Suprapubic skin (tissue), 4 donors: ENCODE measurements at places on chromosomes 5 and 9.

DNA sequence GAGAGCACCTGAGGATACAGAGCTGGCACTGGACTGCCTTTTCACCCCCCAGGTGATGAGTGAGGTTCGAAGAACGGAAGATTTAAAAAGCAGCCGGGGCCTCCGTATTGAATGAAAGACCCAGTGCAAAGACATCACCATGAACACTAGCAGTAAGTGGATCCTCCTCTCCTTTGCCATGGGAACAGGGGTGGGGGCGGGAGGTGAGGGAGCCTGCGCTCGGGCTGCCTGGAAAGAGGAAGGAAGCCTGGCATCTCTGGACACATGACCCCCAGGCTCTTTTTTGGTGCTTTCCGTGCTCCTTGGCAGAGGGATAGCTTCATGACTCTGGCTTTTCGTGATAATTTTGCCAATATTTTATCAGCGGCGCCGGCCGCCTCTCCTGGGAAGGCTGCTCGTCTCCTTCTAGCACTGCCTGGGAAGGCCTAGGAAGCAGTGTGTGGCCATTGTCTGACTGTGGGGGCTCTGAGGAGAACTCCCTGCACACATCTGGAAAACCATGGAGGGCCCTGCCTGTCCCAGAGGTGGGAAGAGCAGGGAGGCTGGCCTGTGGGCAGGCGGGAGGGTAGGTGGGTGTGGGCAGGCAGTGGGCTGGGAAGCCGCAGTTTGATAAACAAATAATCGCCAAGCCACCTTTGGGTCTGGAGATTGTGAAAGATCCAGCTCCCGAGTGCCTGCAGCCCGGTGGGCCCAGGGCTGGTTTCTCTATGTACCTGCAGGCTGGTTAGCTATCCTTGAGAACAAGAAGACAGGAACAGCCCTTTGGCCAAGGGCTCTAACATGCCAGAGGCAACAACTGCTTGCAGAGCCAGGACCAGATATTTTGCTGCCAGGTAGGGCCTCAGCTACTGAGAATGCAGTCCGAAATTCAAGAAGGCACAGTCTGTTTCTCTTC, 911 bp downstream of the ABLIM3 start:
- no peak for DNase-seq

GRCh38 chr5:59446356-59446755, 447.2 kb downstream of the PDE4D start:
- no peak for DNase-seq

DNA sequence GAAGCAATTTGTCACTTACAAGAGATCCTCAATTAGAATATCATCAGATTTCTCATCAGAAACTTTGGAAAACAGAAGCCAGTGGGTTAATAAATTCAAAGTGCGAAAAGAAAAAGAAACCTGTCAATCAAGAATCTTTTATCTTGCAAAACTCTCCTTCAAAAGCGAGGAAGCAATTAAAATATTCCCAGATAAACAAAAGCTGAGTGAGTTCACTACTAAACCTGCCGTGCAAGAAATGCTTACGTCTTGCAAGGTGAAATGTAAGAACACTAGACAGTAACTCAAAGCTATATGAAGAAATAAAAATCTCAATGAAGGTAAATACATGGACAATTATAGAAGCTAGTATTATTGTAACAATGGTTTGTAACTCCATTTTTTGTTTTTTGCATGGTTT, 62.8 kb upstream of the IL33 start:
- DNase-seq, result no peak

DNA sequence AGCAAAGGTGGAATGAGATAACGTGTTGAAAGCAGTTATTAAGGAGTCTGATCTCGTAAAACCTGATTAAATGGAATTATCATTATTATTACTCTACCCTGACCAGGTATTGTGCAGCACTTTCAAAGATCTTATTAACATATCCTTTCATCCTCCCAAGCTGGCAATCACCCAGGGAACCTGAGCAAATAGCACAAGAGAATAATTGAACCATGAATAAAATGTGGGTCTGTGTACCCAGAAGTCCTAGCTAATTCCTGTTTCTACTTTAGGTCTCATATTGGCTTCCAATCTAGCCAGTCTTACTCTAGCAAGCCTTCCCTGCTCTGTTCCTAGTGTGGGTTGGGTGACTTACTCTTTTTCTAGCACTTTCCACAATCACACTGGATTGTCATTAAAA, 162.2 kb upstream of the STK32A start:
- no peak for DNase-seq

DNA sequence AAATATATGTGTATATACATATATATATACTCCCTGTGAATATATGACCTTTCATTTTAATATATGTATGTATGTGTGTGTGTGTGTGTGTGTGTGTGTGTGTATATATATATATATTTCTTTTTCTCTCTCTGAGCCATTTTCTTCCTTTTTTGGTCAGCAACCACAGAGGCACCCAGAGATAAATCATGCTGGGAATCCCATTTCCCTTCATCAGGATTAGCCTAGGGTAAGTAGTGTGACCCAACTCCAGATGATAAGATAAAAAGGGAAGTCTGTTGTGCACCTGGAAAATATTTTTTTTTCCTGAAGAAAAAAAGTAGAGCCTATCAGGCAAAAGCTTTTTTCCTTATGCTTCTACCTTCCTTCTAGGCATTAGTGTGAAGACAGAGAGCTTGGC, 25.4 kb upstream of the SUB1 start:
- DNase-seq, result no peak

DNA sequence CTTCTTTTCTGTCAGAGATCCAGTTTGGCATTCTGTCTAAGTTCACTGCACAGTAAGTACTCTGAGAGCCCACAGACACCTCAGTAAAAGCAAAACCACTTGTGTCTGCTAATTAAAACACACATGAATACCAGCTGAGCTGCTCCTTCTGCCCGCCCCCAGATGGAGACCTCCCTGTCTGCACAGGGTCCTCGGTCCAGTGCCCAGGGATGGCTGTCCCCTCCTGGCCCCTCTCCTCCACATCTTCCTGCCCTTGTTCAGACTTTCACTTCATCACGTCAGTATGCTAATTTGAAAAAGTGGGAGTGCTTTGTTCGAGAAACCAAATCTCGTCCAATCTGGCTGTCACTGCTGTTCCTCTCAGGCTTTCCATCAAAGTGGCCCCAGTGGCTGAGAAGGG, 43.5 kb downstream of the LIX1 start:
- no peak for DNase-seq

DNA sequence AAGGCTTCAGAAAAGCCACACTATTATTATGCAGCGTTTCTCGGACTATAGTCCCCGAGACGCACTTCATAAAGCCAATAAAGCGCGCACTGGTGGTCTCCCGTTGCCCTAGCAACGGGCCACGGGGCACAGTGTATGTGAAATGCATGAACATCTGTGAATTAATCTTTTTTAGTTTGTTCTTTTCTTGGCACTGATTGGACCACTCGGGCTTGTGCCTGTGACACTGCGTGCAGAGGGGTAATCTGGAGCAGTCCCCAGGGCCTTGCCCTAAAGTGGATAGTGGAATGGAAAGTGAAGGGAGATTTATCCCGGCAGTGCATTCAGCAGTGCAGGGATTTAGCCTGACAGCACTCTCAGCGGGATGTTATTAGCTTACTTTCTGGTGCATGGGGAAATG, 92.1 kb downstream of the TLE4 start:
- no peak for DNase-seq

DNA sequence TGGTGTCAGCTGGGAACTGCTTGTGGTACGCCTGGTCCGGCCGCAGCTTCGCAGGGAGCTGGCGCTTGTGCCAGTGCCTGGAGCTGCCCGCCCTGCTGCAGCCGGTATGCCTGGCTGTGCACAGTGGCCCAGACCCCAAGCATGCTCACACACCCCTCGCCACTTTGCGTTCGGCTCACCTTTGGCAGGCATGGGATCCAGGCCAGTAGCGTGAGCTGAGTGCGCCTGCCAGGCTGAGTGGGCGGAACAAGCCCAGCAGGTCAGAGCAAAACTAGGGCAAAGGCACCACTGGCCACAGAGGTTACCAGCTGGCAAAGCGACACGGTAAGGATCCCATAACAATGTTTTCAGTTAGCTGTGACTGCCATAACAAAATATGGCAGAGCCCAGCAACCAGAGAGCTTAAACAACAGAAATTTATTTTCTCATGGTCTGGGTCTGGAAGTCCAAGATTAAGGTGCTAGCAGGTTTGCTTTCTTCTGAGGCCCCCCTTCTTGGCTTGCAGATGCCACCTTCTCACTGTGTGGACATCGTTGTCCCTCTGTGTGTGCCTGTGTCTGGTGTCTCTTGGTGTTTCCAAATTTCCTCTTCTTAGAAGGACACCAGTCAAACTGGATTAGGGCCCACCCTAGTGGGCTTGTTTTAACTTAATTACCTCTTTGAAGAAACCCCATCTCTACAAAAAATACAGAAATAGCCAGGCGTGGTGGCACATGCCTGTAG, 61.6 kb downstream of the PSAT1 start:
- DNase-seq, result no peak
